ENCODE measurements at places on chromosomes 11 and 22. TPM values are rescaled to one million over a fixed set of nuclear protein-coding genes. Genes with fewer than 3 reads are reported as not detected.

DNA sequence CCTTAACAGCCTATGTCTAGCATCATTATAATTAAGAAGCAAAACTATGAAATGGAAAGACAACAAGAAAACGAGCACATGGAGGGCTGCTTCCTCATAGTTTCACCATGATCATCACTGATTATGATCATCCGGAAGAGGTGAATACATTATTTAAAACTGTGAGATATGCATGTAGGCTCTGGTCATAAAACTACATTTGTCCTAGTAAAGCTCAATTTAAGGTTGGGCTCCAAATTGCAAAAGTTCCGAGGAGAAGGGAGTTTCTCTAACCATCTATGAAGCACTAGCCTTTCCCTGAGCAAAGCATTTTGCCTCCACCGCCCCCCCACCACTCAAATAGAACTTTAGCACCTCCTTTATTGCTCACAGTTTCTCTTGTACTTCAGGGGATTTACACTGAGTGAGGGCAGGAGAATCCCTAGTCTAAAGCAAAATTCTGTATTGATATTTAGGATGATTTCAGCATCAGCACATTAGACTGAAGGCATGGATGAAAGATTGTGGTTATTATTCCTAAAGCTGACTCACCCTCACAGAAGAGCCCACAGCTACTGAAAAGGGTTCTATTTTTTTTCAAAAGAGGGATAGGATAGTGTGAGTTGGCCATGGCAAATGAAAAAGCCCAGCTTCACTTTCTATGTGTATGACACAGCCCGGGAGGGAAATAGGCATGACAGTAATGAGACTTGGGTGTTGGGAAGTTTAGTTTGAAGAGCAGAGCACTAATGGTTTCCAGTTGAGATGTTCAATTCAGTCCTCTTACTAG lies 203.4 kb downstream of the CADM1 start:
- DNase-seq: no peak

GRCh38 chr11:119461229-119461963 lies 38.4 kb upstream of the THY1 start:
- no peak for DNase-seq

GRCh38 chr11:10526974-10527918 lies 13.7 kb downstream of the RNF141 start:
- no peak for DNase-seq

- no peak for DNase-seq
Measured at GRCh38 chr22:22154040-22154439, 90.5 kb upstream of the VPREB1 start.

- DNase-seq: no peak
Measured at GRCh38 chr22:37499789-37500540, 13.8 kb upstream of the MFNG start.

DNA sequence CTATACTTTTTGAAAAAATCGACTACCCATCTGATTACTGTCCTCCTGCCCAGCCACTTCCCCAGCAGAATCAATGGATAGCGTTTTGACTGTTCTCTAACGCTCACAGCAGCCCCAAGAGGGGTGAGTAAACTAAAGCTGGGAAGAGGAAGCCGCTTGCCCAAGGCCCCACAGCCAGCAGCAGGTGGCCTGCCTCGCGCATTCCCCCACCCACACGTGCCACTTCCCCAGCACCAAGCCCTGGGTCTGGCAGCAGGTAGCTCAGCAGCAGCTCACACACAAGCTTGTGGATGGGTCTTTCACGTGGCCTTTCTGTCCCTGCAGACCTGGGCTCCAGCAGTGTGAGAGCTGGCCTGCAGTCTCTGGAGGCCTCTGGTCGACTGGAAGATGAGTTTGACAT lies 34.3 kb downstream of the TOM1 start:
- no peak for DNase-seq

GRCh38 chr11:85855341-85855656 lies at the start of gene CCDC83:
CCDC83 (plus strand) TSS chr11:85855383; CDS start chr11:85865124, 9,741 bp downstream.
- no peak for DNase-seq

DNA sequence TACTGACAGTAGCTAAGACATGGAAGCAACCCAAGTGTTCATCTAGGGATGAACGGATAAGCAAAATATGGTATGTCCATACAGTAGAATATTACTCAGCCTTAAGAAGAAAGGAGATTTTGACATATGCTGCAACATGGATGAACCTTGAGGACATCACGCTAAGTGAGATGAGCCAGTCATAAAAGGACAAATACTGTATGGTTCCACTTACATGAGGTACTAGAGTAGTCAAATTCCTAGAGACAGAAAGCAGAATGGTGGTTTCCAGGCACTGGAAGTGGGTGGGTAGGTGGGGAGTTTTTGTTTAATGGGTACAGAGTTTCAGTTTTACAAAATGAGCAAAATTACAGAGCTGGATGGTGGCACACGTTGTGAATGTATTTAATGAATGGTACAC lies 18.1 kb downstream of the CHST1 start:
- DNase-seq: no peak

- no peak for DNase-seq
Measured at GRCh38 chr11:11082646-11083045, 224.8 kb upstream of the ZBED5 start.

DNA sequence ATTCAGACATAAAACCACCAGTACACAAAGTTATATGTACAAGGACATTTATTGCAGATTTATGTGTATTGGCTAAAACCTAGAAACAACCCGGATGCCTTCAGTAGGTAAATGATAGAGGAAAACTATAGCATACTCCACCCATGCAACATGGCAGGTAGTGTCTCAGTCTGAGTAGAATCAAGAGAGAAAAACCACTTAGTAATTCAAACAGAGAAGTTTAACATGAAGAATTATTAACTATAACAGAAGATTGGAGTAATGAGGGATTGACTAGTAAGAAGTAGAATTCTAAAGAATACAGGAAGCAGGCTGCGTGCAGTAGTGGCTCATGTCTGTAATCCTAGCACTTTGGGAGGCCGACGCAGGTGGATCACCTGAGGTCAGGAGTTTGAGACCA lies 16.2 kb upstream of the SPTY2D1 start:
- no peak for DNase-seq

DNA sequence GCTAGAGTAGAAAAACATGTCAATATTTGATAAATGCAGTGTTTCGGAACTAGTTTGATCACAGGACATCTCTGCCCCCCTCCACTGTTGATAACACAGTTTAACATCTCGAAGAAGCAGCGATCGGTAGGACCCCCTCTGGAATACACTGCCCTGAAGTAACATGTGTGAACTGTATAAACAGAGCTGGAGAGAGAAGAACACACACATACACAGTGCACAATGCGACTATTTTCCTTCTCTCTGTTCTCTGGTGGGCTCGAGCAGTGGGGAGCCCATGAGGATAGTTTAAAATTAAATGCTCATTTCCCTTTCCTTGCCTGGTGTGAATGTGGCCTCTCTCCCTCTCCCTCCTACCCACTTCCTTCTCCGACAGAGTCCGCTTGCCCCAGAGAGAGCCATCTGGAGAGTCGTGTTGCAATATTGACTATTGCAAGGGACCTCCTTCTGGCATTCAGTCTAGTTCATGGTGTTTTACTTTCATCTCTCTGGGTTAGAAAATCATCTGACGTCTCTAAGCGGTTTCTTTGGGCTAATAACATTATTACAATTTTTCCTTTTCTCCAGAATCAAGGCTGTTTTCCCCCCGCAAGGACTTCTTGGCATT lies 51.6 kb upstream of the BARX2 start:
- no peak for DNase-seq

MUC15 gene
- total RNA-seq: 10.5 TPM

CSF2RB gene
- 27.2 TPM for total RNA-seq

PKDREJ gene
- total RNA-seq: not detected

All from upper lobe of right lung (tissue), 1 donor.